ENCODE measurements at places on chromosomes 5 and 9.

GRCh38 chr5:6700685-6701355 is 12.4 kb upstream of the TENT4A start:
- no peak for DNase-seq

DNA sequence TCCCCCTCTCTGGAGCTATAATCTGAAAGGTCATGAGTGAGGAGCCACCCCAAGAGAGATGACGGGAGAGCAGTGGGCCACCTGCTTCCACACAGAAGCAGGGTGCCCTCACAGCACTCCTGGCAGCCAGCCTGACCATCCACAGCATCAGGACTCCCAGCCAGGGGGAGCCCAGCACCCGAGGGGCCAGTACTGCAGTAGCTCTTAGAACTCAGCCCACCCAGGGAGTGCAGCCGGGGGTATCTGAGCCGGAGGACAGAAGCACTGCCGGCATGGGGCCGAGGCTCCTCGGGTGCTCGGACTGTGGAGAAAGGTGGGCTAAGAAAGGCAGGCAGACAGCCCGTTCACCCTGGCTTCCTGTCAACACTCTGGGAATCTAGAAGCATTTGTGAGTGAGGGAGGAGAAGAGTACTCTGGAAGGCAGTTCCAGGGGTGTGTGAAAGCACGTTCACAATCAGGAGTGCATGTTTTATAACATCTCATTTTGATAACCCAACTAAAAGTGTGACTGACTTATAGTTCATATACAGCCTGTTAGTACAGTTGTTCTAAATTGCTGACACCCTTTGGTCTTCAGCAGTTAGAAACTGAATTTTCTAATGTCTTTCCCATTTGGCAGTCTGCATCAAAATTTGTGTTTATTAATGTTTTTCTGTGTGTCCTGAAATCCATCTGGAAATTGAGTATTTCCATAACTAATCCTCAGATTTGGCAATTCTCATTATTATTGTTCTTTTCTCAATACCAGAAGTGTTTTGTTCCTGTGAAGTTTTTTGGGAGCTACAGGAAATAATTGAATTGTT is 25.9 kb upstream of the ASPN start:
- DNase-seq = no peak

DNA sequence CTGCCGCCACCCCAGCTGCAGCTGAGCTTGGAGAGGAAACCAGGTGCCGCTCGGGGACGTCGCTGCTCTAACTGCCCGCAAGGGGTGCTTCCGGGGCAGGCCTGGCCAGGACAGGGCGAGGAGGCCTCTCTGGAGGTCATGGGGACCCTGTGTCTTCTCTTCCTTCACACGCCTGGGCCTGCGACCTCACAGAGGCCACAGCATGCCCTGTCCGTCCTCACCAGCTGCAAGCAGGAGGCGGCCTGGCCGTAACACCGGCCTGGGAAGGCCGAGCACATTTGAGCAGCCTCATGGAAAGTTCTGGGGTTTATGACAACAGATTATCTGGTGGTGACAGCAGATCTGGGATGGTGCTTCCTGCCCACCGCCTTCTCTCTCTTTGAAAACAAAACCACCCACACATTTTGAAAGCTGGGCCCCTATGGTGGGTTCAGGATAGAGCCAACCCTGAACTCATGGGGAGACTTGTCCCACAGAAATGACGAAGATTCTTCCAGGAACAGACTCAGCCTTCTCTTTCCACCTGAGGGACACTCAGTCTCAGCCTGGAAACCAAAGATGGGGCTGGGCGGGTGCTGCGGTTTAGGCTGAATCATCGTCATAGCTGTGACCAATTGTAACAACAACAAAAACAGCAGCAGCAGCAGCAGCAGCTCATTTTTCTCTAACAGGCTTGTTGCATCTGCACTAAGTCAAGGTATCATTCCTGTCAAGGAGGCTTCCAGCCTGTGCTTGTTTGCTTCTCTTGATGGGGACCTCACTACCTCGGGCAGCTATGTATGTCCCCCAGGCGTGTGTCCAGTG is 99.6 kb upstream of the RAPGEF1 start:
- DNase-seq = no peak

- DNase-seq = no peak
Observed at GRCh38 chr9:16509997-16510396, 360.5 kb downstream of the BNC2 start.

GRCh38 chr5:139640421-139641115 is 7.6 kb upstream of the CXXC5 start:
- DNase-seq = no peak

DNA sequence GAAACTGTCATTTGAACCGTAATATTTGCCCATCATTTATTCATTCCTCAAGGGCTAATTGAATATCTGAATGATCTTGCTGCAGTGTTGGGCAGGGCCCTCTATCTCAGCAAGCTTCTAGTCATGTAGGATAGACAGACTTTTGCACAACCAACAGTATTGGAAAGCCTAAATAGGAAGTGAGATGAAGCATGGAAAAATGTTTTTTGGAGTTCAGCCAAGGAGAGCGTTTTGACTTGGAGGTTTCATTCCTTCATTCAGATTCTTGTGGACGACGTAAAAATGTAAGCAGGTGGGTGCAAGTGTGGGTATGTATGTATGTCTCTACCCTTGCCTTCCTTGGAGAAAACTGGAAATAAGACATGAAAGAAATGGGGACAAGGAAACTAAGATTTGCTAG is 15.5 kb downstream of the DAPK1 start:
- DNase-seq = no peak

GRCh38 chr5:17305964-17306725 is 88.7 kb downstream of the BASP1 start:
- DNase-seq = no peak

DNA sequence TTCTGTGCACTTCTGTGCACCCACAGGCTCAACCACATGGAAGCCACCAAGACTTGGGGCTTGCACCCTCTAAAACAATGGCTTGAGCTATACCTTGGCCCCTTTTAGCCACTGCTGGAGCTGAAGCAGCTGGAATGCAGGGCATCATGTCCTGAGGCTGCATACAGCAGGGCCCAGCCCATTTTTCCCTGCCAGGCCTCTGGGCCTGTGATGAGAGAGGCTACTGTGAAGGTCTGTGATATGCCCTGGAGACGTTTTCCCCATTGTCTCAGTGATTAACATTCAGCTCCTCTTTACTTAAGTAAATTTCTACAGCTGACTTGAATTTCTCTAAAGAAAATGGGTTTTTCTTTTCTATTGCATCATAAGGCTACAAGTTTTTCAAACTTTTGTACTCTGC is 134.0 kb upstream of the EGFLAM start:
- no peak for DNase-seq

DNA sequence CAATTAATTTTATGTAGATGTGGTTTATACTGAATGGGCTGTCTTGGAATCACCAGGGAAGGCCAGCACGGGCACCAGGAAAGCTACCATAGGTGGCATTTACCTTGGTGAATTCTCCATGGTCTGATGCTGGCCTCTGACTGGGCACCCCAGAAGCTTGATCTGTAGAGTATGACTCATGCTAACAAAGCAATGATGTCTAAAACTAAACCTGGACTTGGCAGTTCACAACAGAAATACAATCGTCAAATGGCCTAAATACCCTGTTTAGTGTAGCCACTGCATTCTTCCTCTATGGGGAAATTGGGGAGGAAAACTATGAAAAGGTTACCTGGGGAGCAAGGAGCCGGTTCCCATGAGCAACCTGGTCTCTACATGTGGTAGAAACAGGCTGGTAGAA is 98.0 kb downstream of the ATPSCKMT start:
- no peak for DNase-seq

All from NAMALWA (cell line).